Renal cortex interstitium (tissue), 15 donors: ENCODE measurements at places on chromosomes 4 and X. TPM values are rescaled to one million over a fixed set of nuclear protein-coding genes. Genes with fewer than 3 reads are reported as not detected.

Gene COL25A1
- polyA plus RNA-seq = 14.5 TPM

- DNase-seq = no peak
These were observed 234.1 kb downstream of the DHRSX start for GRCh38 chrX:2266445-2267349.

- no peak for DNase-seq
These were observed 158.0 kb downstream of the PALLD start for GRCh38 chr4:168654848-168655174.

- peak; percentile 12 for DNase-seq
These were observed 162.5 kb upstream of the MED14 start for GRCh38 chrX:40897718-40898270.

DNA sequence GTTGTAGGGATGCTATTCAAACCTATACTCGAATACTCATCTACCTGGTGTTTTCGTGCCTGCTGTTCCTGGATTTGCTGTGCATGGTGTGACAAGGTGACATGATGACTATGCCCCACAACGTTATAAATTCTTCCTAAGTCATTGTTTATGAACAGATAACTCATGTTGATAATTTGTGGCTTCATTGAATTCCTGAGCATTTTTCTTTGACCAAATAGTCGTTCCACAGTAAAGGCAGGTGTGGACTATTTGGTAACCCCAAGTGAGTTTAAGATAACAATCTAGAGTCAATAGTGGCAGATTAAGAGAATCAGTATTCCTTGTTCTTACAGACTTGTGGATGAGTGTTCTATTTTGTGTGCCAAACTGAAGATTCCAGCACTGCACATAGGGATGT lies 59.9 kb downstream of the SNX25 start:
- DNase-seq = no peak

- DNase-seq = no peak
These were observed at the start of gene MAGEB18 for GRCh38 chrX:26138274-26138673. Gene MAGEB18 (plus strand): TSS chrX:26138343. CDS start chrX:26138986, 643 bp downstream.

Gene HS6ST2
- polyA plus RNA-seq = 21.4 TPM

DNA sequence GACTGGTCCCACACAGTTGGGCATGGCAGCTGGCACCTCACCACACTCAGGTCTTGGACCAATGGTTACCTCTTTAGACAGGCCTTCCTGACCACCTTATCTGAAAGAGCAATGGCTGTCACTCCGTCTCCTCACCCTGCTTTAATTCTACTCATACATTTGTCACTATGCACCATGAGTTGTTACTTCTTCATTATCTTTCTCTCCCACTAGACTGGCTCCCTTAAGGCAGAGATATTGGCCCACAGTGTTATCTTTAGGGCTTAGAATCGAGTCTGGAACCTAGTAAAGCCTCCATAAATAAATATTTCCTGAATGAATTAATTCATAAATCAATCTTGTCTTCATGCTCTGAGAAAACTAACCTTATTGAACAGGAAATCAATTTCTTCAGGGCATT lies 46.6 kb downstream of the DCHS2 start:
- no peak for DNase-seq

DNA sequence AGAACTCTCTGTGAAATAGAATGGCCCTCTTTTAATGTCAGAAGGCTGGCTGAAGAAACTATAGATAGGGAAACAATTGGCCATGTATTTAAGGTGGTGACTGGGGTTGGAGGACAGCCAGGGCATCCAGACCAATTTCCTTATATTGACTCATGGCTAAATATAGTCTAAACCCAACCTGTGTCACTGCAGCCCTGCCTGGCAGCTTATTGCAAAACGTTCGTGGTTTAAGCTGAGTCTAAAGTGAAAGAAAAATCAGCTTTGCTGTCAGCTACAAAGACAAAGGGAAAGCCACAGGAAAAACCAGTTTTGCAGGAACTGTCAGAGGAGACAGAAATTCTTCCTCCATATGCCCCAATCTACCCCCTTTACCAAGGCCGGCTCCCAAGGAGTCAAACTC lies 902.8 kb upstream of the NDST4 start:
- DNase-seq = no peak

DNA sequence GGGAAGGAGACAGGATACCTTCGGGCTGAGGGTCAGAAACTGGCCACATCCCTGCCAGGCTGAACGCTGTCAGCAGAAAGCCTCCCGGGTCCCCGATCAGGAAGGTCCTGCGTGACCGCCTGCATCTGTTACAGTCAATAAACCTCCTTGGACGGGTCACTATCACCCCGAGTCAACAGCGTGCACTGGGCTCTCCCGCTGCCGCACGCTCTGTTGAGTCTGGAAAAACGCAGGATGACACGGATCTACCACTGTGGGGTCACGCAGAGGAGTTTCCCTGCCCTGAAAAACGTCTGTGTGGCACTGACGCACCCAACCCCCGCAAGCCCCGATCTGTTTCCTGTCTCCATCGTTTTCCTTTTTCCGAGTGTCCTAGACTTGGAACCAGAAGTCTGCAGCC lies 12.1 kb downstream of the PPP2R3B start:
- DNase-seq = no peak

GRCh38 chrX:63765712-63766111 lies 19.3 kb downstream of the ARHGEF9 start:
- DNase-seq = no peak

- no peak for DNase-seq
These were observed 65.9 kb downstream of the ZNF711 start for GRCh38 chrX:85309717-85310116.

GRCh38 chr4:123443401-123444289 lies 47.0 kb downstream of the SPRY1 start:
- DNase-seq = no peak

- no peak for DNase-seq
These were observed 125.0 kb downstream of the ARHGAP6 start for GRCh38 chrX:11540532-11541377.

DNA sequence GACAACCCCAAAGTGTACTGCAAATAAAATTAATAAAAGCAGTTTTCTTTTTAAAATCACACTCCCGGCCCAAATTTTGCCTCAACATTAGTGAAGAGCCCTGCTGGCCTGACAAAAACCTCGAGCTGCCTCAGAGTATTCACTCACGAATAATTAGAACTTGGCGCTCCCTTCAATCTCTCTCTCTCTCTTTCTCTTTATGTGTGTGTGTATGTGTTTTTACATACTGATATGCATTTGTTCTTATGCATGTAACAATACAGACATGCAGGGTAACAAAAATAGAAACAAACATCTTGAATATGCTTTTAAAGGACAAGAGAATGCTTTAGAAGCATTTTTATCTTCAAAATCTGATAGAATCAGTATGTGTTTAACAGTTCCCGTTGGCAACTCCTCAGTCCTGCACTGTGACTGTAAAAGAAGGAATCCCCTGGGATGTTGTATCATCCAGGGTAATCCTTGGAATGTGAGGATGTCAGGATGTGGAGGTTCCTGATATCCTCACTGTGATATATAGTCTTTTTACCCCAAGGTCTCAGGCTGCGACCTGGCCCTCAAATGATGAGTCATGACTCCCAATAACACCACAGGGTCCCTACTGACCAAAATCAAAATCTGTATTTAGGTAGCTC lies 53.0 kb downstream of the PTCHD1 start:
- no peak for DNase-seq

GRCh38 chr4:62457356-62457755 lies 1257.2 kb downstream of the ADGRL3 start:
- DNase-seq = no peak

Gene ZIC3
- polyA plus RNA-seq = not detected

Gene NDUFC1
- 94.2 TPM for polyA plus RNA-seq

Gene CXCL10
- 4.9 TPM for polyA plus RNA-seq

Gene BGN
- 178 TPM for polyA plus RNA-seq

- no peak for DNase-seq
These were observed 18.2 kb downstream of the UBE2D3 start for GRCh38 chr4:102809190-102809589.

Gene SLBP
- 73.1 TPM for polyA plus RNA-seq

- DNase-seq = no peak
These were observed 29.5 kb upstream of the IRF2 start for GRCh38 chr4:184503869-184504300.

DNA sequence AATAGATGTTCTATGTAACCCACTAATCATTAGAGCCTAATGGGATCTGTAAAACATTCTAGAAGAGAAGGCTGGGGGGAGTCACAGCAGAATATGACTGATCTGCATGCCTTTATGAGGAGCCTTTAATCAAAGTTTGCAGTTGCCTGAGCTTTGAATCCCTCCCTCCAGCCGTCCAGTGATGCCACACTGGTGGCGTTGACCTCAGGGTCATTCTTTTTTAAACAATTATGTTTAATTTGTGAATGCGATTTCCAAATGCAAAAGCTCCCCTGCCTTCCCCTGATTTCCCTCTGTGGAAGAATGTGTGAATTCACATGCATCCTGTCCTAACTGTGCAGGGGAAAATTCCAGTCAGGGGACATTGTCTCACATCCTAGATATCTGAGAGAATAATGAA lies 199.7 kb upstream of the GPR101 start:
- no peak for DNase-seq

Gene MAGEC3
- 0.25 TPM for polyA plus RNA-seq

GRCh38 chrX:108163333-108164082 lies 71.9 kb downstream of the ATG4A start:
- DNase-seq = no peak

DNA sequence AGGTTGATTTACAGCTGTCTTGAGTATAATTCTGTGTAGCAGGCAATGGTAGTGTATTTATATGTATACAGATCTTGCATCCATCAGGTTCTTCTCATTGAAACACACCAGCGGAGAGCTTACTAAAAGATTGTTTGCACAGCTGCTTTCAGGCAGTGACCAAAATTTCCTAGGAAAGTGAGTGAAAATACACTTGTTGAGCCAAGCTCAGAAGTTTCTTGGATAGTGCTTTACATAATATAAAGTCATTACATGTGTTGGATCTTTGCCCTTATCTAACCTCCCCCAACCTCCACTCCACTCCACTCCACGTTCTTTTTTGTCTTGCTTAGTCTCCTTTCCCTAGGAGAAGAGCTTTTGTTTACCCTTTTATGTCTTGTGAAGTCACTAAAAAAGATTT lies 34.1 kb downstream of the CNKSR2 start:
- DNase-seq = no peak
